ENCODE measurements at places on chromosomes 5 and 9. TPM values are rescaled to one million over a fixed set of nuclear protein-coding genes. Genes with fewer than 3 reads are reported as not detected.

- peak; percentile 40 for DNase-seq
Observed at GRCh38 chr9:2727966-2728613, 10.8 kb downstream of the KCNV2 start.

- DNase-seq, result no peak
Observed at GRCh38 chr5:168608386-168608785, 29.2 kb upstream of the PANK3 start.

DNA sequence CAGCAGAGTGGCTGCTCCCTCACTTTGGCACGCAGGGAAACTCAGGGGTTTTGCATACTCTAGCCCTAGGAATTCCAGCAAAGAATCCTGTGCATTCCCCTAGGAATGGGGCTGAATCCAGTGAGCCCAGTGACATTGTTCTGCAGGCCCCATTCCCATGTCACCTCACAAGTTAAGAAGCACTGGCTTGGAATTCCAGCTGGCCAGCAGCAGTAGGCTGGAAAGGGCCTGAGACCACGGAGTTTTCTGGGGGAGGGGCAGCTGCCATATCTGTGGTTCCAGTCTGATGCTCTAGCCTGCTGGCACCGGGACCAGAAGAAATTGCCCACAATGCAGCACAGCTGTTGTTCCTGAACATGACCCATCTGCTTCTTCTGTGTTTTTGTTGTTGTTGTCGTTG, 217.6 kb upstream of the DMRTA1 start:
- DNase-seq, result no peak

GRCh38 chr9:130995086-130996011, 13.6 kb upstream of the LAMC3 start:
- DNase-seq, result peak; percentile 59

The OTULINL gene
- 0.62 TPM for polyA plus RNA-seq

DNA sequence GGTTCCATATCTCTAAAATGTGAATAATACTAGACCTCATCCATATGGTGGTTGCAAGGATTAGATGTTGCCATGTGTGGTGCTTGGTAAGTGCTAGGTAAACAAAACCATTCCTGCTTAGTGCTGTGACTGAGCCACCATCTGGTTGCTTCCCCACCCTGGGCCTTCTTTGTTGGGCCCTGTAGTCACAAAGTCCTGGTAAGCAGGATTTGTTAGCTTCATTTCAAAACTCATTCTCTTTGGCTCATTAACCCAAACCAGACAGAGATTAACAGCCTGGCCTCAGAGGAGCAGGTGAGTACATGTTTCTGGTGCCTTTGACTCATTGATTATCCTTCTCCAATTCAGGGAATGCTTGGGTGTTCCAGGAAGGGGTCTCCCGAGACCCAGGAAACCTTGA, 240.2 kb downstream of the ARHGAP26 start:
- no peak for DNase-seq

The PRRT1B gene
- polyA plus RNA-seq, result not detected

The NTRK2 gene
- polyA plus RNA-seq, result 0.05 TPM

The IFNB1 gene
- not detected for polyA plus RNA-seq

- no peak for DNase-seq
Observed at GRCh38 chr5:82130602-82131001, 147.6 kb downstream of the RPS23 start.

The SLC6A18 gene
- polyA plus RNA-seq, result not detected

The GALNT12 gene
- 7.4 TPM for polyA plus RNA-seq

GRCh38 chr9:84140535-84141101, 160.0 kb downstream of the RMI1 start:
- DNase-seq, result no peak

- DNase-seq, result no peak
Observed at GRCh38 chr5:55004729-55005128, 19.3 kb upstream of the GZMK start.

The FANCC gene
- polyA plus RNA-seq, result 4.5 TPM

DNA sequence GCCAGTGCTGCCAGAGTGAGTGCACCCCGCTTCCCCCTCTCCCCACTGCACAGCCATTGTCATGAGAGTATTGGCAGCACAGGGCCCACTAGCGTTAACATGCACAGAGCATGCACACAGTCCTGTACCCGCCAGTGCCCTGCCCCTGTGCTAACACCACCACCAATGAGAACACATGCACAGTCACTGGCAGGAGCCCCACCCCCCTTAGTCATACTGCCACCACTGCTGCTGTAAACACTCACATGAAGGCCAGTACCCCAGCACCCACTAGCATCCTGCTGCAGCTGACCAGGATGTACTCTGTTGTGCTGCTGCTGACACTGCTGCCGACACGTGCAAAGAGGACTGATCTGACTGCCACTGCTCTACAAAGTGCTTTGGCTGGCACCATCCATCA, 19.5 kb upstream of the RANBP6 start:
- no peak for DNase-seq

The SLIT3 gene
- polyA plus RNA-seq, result 80.0 TPM

The WHRN gene
- polyA plus RNA-seq, result 4.6 TPM

DNA sequence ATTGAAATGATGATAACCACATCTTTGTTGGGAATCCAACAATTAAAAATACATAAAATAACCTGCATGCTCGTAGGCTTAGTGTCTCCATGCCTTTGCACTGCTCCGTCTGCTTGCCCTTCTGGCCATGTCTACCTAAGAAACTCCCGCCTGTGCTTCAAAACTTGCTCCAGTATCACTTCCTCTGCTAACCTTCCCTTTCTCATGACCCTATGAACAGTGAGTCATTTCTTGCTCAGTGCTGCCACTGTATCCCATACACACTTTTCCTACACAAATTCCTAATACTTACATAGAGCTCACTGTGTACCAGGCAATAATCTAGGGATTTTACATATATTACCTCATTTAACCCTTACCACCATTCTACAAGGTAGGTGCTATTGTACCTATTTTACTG, 33.5 kb downstream of the TMEM245 start:
- DNase-seq, result no peak

The CEL gene
- 0.87 TPM for polyA plus RNA-seq

The ARL14EPL gene
- not detected for polyA plus RNA-seq

The MAP1B gene
- polyA plus RNA-seq, result 47.5 TPM

DNA sequence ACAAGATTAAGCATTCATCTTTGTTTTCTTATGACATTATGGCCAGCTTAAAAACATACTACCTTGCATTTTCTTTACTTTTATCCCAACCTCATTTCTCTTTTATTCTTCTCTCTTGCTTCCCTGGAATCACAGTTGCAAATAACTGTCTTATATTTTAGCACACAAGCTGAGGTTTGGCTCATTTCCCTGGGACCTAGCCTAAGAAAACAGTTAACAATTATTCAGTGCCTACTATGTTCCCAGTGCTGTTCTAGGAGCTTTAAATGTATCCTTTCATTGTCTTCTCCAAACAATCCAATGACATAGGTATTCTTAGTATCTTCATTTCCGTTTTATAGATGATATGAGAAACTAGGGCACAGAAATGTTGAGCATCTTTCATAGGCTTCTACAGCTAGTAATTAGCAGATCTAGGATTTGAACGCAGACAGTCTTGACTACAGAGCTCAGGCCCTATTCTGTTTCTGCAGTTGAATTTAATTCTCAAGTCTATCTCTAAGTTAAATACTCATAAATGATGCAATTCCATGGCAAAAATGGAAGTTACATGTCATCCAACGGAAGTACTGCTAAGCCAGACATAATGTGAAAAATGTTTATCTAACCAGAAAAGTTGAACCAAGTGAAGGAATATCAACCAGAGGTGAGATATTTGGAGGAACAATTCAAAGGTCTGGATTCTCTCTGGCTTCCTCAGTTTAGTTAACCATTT, 52.3 kb upstream of the MTAP start:
- DNase-seq, result no peak

DNA sequence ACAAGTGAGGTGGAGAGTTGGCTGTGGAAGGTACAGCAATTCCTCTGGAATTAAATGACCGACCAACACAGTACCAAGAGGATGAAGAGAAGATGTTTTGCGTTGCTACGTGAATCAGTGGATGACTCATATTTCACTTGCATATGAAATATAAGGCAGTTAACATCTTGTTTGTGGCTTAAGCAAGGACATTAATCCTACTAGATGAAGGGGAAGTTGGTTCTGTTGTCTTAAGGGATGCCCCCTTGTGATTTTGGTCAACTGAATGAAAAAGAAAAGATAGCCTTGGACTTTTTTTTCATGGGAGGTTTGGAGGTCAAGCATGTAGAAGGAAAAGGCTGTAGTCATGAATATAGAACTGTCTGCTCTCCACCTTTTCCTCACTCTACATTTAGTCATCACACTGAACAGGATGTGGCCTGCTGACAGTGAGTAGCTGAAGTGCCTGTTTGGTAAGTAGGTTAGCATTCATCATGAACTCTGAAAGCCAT, 33.9 kb downstream of the VLDLR start:
- no peak for DNase-seq

The SECISBP2 gene
- polyA plus RNA-seq, result 28.4 TPM

The SOHLH1 gene
- not detected for polyA plus RNA-seq

- no peak for DNase-seq
Observed at GRCh38 chr5:172849606-172850453, 15.8 kb downstream of the ERGIC1 start.

GRCh38 chr5:81182396-81183390, 50.4 kb upstream of the CKMT2 start:
- DNase-seq, result no peak

- no peak for DNase-seq
Observed at GRCh38 chr9:89153232-89154017, 25.2 kb downstream of the SHC3 start.

DNA sequence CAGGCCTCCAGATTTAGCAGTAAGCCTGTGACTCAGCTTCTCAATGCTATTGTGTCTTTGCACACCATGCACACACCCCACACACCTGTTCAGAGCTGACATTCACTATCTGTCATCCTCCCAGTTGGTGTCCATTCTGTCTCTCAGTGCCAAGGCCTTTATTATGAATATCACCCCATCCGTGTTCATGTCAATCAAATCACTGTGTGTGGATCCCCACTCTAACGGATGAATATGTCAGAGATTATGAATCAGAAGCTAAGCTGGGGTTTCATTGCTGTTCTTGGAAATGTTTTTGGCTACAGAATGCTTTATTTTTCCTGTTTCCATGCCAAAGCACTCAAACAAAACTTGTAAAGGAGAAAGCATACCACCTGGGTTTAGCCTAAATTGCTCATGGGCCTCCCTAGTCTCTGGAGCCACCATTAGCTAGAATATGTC, 9.4 kb upstream of the MAMDC2 start:
- DNase-seq, result no peak

DNA sequence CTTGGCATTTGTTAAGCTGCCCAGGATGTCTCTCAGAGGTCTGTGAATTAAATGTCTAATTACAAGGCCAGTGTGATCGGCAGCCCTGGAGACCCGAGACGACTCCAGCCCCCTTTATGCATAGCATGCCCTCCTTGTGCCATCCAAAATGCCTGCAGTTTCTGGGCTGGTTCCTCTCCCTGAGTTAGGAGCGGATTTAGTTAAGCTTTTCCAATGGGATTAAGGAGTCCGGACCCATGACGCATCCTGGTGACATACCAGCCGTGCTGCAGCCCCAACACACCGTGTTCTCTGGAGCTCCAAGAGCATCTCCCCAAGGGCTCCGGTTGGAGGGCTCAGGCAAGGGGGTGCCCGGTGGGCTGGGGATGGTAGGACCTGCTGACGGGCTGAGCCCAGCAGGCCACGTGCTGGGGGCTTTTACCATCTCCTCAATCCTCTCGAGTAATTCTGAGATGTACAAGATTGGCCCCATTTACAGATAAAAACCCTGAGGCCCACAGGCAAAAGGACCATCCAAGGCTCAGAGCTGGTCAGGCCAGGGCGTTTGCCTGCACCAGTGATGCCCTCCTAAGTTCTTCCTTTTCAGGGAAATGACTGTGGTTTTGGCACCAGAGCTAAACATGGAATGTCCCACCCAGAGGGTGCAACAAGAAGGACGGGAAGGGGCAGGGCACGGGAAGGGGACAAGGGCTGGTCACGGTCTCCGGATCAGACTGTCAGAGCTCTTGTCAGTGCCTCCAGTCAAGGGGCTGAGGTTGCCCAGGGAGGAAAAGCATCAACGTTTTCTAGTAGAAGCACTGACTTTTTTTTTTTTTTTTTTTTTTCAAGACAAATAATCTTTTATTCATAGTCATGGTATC, 82.6 kb upstream of the PHYKPL start:
- no peak for DNase-seq

The GABRA6 gene
- polyA plus RNA-seq, result 0.10 TPM

GRCh38 chr9:131732636-131733289, 7.1 kb downstream of the RAPGEF1 start:
- DNase-seq, result no peak

DNA sequence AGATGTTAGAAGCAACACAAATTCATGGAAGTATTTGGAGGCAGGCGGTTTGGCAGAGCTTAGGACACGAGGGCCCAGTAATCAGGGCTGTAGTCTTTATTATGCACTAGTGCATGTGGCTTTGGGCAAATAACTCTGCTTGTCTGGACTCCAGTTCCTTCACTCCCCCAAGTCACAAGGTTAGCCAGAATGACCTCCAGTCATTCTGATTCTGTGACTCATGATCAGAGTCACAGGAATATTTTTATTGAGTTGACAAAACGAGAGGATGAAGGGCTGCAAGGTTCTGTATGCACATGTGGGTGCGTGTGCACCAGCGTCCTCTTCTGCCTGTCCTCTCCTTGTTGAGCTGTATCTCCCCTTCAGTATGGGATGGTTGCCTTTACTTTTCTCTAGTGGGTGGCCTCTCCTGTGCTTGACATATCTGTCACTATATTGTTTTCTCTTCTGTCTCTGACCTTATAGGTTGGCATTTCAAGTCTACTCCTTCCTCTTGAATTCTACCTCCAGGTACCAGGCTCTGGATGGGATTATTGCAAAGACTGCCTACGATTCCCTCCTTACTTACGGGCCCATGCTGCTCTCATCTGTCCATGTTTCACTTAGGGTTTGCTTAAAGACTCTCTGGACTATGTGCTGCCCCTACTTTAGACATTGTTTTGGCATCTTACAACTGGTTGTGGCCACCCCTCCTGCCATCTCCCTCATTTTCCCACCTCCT, 94.6 kb downstream of the KDM4C start:
- DNase-seq, result no peak

- DNase-seq, result no peak
Observed at GRCh38 chr5:127389601-127390000, 99.0 kb downstream of the MEGF10 start.

The FOXI1 gene
- not detected for polyA plus RNA-seq

- no peak for DNase-seq
Observed at GRCh38 chr5:13660072-13660471, 284.4 kb downstream of the DNAH5 start.

- DNase-seq, result no peak
Observed at GRCh38 chr9:76557674-76558225, 98.8 kb downstream of the GCNT1 start.

- DNase-seq, result peak; percentile 25
Observed at GRCh38 chr5:75909223-75909622, 174.0 kb upstream of the SV2C start.

The GARNL3 gene
- polyA plus RNA-seq, result 9.1 TPM

DNA sequence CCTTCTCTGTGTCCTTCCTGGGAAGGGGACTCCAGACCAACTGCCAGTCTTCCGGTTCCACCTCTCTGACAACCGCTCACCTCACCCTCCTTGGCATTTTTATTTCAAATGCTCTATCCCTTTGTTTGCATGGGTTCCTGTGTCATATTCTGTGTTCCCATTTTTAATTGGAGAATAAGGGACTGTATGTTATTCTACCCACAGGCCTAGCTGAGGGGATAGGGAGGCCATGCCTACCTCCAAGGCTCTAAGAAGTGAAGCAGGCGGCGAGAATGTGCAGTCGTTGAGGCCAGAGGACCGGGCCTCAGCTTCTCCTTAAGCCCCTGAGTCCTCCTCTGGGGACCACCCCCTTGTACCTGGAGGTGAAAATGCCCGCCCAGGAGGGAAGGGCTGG, 936 bp upstream of the WDR5 start:
- no peak for DNase-seq

The TMC1 gene
- not detected for polyA plus RNA-seq
